ENCODE measurements at places on chromosomes 5 and 9.

GRCh38 chr5:14400085-14400484 is 181.5 kb upstream of the OTULINL start:
- DNase-seq: no peak

GRCh38 chr5:93017849-93018248 is 563.2 kb downstream of the NR2F1-AS1 start:
- no peak for DNase-seq

GRCh38 chr9:108885643-108886348 is 23.7 kb downstream of the ACTL7A start:
- DNase-seq: no peak

GRCh38 chr5:142746532-142747433 is 23.4 kb upstream of the ARHGAP26 start:
- no peak for DNase-seq

DNA sequence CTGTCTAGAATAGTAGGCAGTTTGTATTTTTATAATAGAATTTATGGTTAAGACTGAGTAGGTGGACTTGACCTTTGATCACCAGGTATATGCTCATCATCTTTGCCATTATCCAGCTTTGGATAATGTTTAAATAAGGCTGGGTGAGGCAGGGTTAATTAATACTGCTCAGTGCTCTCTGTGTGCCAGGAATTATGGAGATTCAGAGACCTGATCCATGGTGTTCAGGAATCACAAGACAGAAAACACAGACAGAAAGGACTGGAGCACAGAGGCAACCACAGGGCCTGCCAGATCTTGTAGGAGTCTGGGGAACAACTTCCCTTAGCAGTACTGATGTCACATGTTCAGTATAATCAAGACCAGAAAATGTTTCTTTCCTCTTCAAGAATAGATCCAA is 186.3 kb upstream of the ADCY2 start:
- no peak for DNase-seq

DNA sequence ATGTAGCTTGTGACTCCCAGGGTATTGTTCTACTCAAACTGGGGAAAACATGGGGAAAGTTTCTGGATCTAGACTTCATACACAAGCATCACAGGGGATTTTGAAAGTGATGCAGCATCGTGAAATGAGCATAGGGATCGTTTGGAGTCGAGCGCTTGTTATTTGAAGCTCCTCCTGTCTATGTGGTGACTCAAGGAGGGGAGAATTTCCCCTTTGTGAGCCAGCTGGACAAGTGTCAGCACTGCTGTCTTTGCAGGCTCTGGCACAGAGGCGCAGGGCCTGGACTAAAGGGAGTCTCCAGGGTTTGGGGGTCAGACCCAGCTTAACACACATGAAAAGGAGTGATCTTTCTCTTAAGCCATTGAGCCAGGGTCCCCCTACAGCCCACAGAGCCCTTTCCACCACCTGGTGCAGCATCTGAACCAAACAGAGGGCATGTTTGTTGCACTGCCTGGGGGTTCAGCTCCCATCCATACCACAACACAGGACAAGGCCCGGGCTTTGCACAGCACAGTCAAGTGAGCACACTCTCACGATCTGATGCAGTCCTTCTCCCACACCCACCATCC is 51.0 kb downstream of the IRF1 start:
- no peak for DNase-seq

GRCh38 chr5:1545126-1545804 is 21.5 kb upstream of the LPCAT1 start:
- DNase-seq: no peak

GRCh38 chr5:153860195-153860886 is 178.4 kb downstream of the FAM114A2 start:
- DNase-seq: no peak

DNA sequence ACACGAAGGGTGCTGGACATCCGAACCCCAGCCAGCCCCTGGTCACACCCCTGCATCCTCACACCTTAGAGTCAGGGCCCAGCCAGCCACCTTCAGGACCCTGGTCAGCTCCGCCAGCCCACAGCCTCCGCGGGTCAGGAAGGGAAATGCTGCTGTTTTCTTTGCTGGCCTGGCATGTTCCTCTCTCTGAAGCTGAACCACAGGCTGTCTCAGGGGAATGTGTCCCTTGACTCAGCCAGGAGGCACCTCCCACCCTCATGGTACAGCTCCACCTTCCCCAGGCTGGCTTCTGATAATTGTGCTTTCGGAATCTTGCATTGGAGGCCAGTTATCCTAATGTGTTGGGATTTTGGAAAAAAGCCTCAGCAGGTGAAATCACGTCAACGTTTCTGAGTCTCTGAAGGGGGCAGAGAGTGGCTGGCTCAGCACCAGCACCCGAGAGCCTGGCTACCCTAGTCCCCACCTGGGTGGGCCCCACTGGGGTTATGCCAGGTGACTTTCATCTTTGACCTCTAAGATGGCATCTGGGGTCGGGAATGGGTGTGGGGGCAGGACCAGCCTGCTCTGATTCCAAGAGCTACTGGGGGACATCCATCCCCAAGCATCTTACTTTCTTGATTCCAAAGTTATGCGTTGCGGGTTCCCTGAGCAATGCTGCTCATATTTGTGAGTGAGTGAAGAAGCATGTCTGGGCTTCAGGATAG is 9.8 kb upstream of the OLFM1 start:
- DNase-seq: no peak

DNA sequence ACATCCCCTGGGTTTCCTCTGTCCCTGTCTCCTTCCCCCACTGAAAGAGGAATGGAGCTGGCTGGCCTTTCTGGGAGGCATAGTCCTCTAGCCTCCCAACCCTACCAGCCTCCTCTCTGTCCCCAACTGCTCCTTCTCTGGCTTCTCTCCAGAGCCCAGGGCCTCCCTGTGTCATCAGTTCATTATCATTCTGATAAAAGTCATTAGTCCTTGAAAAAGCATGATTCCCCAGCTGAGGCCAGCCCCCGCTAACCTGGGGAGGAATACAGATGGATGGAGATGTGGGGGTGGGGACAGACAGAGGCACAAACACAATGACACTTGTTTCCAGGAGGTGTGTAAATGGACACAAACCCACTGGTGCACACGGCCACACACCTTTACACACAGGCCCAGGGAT is 73.6 kb upstream of the HSPA9 start:
- no peak for DNase-seq

DNA sequence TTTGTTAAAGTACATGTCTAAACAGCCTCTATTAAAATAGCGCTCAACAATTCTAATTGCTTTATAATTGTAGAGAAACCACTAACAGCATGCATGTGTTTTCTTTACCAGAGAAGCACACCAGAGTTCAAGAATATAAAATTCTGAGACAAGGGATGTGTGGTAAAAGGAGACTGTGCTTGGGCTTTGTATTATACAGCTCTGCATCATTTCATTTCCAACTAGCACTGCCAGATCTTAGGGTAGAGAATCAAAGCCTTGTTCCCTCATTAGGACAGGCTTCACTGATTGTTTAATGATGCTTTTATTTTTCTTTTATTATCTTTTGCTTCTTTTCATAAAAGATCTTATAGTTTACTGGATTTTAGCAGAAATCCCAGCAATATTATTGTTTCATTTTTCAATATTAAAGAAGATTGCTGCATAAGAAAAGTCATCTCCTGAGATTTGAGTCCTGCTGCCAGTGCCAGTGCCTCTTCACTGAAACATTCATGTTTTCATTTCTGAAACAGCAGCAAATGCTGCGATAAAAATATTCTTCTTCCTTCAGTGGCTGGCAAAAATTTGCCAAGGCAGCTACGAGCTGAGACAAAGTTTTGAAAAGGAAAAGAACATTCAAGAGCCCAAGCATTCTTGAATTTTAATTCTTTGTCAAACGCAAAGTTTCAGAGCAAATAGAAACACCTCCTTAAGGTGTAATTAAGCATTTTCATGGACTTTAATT is 491.0 kb upstream of the PIK3R1 start:
- no peak for DNase-seq

DNA sequence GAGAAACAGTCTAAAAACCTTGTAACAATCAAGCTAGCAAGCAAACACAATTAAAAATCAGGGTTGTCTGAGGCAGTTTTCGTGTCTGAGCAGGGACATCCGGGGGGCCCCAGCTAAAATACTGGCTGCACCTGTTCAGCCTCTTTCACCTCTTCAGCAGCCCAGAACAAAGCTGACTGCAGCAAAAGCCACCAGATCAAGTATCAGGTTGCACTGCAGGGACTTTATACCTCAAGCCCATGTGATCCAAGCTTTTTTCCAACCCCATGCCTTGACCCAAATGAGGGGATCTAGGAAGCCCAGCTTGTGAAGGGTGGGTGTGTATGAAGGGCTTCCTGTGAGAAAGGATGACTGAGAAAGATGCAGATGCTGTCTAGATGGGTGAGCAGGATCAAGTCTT is 133.4 kb downstream of the SEMA6A start:
- DNase-seq: no peak

- DNase-seq: no peak
These were observed 26.7 kb downstream of the BDP1 start for GRCh38 chr5:71482132-71482531.

DNA sequence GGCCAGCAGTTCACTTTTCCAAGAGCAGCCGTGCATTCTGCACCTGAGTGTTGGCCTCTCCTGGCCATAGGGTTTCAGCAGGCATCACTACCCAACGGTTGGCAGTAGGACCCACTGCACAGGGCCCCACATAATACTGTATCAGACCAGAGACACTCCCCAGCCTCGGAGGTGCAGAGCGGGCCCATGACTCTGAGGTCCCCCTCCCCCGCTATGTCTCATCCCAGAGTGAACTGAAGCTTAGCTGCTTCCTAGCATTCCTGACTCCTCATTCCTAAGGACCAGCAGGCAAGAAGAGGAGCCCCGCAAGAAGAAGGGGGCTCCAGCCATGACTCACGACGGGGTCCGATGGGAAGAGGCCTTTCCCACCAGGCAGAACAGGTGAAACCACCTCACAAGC is 67.2 kb downstream of the CAMSAP1 start:
- DNase-seq: no peak

DNA sequence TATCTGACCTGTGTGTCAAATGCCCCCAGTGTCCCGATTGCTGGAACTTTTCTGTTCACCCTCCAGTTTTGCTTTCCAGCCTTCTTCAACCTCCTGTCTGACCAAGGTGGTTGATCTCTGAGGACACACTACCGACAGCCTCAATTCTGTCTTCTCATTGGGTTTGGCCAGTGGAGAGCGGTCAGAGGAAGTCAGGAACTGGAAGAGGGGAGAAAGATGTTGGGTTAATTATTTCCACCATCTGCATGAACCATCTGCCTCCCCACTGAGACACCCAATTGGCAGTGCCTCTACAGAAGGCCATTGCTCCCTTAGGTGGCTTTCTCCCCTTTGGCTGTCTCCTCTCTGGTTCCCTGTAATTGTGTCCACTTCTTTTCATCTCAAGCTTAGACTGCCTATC is 154.3 kb upstream of the RAI14 start:
- DNase-seq: no peak

- DNase-seq: no peak
These were observed 461.1 kb upstream of the DAP start for GRCh38 chr5:11222169-11222568.

DNA sequence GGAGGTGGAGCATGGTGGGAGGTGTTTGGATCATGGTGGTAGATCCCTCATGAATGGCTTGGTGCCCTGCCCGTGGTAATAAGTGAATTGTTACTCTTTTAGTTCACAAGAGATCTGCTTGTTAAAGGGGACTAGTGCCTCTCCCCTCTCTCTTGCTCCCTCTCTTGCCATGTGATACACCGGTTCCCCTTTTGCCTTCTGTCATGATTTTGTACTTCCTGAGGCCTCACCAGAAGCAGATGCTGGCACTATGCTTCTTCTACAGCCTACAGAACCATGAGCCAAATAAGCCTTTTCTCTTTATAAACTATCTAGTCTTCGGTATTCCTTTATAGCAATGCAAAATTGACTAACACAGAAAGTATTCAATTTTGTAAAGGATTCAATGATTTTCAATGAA is 817.1 kb downstream of the TLR4 start:
- no peak for DNase-seq

DNA sequence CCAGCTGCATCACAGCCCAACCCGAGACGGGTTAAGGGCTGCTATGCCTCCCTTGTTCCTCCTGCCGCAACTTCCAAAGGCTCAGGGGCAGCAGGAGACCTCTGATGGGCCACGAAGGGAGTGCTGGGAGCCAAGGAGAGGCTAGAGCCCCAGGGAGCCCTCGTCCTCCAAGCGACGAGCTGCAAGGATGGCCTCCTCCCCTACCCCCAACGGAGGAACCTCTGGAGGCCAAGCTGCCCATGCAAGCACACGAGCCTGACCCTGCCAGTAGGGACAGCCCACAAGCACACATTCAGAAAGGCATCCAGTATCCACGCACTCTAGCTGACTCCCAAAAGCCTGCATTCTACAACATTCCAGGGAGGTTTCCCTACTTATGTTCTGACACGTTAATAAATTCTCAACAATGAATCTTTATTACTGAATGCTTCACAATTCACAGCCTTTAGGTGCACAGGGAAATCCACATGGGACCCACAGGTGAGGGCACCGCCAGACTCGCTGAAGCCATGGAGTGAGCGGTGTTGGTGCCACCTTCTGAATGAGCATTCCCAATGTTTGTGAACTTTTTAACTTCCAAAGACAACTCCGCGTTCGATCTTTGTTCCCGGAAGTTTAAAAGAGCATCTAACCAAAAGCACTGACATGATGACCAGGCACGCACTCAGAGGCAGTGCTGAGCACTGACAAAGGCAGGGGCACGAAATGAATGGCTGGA is 28.7 kb downstream of the IPPK start:
- DNase-seq: no peak

DNA sequence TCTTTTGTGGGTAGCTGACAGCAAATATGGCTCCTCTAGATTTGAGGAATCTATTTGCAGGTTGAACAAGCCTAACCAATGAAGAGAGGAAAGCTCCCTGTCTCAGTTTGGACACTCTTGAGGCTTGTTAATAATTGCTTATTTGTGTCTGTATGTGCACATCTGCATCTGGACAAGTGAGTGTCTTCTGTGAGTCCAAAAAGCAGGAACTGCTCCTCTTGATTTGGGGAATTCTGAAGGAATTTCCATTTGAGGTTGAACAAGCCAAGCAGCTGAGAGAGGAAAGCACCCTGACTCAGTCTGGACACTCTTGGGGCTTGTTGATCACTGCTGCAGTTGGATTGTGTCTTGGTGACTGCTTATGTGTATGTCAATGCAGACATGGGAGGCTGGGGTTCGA is 211.6 kb downstream of the DTWD2 start:
- no peak for DNase-seq

- no peak for DNase-seq
These were observed 1823.9 kb upstream of the CDH9 start for GRCh38 chr5:28862137-28862859.

DNA sequence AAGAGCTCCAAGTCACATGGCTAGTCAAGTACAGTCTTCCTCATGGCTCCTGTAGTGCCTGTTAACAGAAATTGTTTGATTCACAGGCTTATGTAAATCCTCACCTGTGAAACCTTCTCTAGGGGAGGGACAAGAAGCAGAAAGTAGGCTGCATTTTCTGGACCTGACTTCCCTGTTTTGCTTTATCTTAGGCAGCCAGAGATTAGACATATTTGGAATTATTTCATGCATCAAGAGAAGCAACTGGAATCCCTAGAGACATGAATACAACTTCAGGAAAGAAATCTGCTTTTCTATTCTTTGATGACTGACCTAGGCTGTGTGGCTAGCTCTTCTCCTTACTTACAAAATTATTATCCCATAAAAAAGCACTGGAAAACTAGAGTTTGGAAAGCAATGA is 52.3 kb downstream of the CAST start:
- DNase-seq: no peak

GRCh38 chr5:77662635-77663034 is 24.1 kb upstream of the OTP start:
- no peak for DNase-seq

GRCh38 chr5:2239201-2239910 is 356.6 kb upstream of the IRX4 start:
- DNase-seq: no peak
